Activated CD4-positive, alpha-beta T cell treated with anti-CD3 and anti-CD28 coated beads, Interleukin-2, amount 10 ng/mL, durations not matched to agents 7 days and 5 days (primary cell): ENCODE measurements at places on chromosomes 6 and 20. TPM values are rescaled to one million over a fixed set of nuclear protein-coding genes. Genes with fewer than 3 reads are reported as not detected.

DNA sequence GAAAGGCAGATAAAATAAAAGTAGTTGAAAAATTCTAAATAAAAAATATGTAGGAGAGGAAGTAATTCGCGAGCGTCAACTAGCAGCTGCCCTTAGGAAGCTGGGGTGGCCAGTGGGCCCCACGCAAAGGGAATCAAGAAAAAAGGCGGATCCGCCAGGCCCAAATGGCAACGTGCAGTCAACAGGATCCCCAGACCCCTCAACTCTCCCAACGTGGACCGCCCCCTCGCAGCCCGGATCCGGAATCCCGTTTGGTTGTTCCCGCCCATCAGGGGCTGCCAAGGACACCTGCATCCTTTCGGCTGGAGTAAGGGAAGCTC lies 296 bp downstream of the DZANK1 start:
- no peak for DNase-seq

DNA sequence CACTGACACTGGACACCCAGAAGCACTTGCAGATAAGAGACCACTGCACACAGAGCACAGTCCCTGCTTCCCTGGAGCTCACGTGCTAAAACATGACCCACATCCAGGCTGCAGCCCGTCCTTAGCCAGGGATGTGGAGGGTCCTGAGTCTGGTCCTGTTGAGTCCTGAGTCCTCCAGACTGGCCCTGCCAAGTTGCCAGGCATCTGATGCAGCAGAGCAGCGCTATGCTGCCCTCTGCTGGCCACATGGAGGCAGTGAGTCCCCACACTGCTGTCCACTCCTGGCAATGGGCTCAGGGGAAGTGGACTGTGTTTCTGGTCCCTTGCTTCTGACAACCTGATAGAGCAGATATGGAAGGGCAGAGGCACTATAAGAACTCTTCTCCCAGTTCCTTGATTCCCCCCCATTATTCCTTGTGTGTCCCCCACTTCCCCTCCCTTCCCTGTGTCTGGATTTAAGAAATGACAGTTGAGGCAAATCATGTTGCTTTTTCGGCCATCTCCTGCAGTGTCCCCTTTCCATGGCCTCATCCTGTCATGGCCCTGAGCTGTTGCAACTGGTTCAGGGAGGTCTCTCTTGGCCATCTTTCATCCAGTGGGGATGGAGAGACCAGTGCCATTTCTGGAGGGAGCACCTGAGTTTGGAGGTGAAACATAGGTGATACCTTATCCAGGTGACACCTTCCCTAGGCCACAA lies 86.0 kb downstream of the DHX35 start:
- peak; percentile 75 for DNase-seq

- DNase-seq, result no peak
Measured at GRCh38 chr20:24032400-24032898, 43.9 kb upstream of the GGTLC1 start.

- no peak for DNase-seq
Measured at GRCh38 chr6:21327326-21328112, 266.0 kb upstream of the SOX4 start.

SLC22A16 gene
- not detected for total RNA-seq

SMPDL3A gene
- not detected for total RNA-seq

BHLHE23 gene
- total RNA-seq, result not detected

VWA7 gene
- 5.2 TPM for total RNA-seq
